ENCODE measurements at places on chromosomes 16 and 17.

DNA sequence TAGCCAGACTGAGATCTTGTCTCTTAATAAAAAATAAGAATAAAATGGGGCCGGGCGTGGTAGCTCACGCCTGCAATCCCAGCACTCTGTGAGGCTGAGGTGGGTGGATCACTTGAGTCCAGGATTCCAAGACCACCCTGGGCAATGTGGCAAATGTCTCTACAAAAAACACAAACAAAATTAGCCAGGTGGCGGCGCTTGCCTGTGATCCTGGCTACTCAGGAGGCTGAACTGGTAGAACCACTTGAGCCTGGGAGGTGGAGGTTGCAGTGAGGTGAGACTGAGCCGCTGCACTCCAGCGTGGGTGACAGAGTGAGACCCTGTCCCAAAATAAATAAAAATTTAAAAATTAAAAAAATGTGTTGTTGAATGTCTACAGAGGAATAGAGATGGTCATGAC, 2.9 kb upstream of the DEF8 start:
- no peak for DNase-seq

DNA sequence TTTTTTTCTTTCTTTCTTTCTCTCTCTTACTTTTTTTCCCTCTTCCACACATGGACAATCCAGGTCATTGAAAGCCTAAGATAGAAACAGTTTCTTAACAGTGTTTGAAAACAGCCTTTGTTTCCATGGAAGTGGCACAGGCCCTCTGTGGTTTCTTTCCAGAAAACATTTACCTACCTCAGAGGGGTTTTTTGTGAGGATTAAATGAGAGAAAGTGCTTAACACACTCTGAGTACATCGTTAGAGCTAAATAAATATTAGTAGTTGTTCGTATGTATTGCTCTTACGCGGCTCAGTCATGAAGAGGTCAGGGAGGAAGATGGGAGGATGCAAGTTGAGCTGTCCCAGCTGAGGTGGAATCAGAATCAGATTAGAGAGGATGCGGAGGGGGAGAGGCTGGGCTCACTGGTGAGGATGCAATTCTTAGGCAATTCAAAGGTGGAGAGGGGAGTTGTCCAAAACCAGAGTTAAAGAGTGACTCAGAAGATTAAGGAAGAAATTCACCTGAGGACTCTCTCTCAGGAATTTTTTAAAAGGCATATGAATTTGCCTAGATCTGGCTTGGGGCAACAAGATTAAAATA, 345.4 kb downstream of the PMP22 start:
- DNase-seq, result no peak

GRCh38 chr16:54431041-54431996, 144.7 kb upstream of the IRX3 start:
- no peak for DNase-seq

DNA sequence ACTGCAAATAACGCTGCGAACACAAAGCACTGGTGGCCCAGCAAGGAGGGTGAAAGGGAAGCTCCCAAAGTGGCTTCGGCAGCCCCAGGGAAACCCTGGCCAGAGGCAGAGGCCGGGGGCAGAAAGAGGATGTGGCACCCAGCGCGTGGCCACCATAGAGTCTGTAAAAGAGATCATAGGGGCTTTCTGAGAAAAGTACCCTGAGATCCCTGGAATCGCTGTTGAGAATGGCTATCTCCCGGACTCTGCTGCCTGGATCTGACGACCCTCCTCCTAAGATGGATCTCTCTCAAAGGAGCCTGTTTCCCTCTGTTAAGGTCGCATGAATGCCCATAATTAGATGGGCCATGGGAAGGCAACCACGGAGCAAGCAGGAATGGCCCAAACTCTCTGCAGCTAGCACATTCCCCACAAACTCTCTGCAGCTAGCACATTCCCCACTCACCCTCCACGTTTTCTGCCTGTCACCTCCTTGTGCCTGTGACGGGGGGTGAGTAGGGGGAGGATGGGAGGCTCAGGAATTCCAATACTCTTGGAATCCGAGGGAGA, 364.4 kb downstream of the XYLT1 start:
- no peak for DNase-seq

DNA sequence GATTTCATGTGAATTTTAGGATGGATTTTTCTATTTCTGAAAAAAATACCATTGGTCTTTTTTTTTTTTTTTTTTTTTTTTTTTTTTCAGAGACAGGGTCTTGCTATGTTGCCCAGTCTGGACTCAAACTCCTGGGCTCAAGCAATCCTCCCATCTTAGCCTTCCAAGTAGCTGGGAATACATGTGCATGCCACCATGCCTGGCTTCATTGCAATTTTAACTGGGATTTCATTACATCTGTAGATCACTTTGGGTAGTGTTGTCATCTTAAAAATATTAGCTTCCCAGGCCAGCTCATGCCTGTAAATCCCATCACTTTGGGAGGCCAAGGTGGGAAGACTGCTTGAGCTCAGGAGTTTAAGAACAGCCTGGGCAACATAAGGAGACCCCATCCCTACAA, 54.8 kb downstream of the TOM1L2 start:
- no peak for DNase-seq

DNA sequence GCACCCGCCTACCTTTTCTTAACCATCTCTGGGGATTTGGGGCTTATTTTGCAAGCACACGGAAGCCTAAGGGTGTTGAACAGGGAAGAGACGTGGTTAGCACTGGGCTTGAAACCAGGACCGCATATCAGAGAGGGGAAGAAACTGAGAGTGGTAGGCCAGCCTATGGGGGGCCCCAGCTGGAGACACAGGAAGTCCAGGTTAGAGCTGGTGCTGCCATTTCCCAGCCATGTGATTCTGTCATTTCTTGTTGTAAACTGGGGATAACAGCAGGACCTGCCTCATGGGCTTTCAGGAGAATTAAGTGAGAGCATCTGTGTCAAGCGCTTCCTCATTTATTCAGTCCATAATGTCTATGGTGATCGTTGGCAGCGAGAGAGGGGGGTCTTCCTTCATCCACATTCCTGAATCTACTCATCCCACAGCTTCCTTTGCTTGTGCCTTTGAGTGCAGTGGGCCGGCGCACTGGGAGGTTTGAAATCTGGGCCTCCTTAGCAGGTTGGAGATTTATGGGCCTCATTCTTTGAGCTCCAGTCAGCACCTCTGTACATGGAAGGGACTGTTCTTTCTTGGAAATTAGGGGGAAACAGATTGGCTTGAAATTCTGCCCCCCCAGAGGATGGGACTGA, 20.1 kb downstream of the NKD1 start:
- DNase-seq, result no peak

DNA sequence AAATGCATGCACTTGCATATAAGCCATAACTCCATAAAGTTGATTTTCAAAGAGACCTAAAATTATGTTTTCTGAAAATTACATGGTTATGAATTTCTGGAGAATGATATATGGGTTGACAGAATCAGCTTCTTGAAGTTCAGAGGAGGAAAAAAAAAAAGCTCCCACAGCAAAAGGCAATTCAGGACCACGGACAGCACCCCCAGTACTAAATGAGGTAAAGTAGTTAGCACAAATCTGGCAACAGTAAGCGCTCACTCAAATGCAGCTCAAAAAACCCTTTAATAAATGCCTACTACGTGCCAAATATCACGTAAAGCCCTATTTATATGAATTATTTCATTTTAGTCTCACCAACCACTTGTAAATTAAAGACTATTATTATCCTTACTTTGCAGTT, 135.2 kb downstream of the SHISA9 start:
- DNase-seq, result no peak

DNA sequence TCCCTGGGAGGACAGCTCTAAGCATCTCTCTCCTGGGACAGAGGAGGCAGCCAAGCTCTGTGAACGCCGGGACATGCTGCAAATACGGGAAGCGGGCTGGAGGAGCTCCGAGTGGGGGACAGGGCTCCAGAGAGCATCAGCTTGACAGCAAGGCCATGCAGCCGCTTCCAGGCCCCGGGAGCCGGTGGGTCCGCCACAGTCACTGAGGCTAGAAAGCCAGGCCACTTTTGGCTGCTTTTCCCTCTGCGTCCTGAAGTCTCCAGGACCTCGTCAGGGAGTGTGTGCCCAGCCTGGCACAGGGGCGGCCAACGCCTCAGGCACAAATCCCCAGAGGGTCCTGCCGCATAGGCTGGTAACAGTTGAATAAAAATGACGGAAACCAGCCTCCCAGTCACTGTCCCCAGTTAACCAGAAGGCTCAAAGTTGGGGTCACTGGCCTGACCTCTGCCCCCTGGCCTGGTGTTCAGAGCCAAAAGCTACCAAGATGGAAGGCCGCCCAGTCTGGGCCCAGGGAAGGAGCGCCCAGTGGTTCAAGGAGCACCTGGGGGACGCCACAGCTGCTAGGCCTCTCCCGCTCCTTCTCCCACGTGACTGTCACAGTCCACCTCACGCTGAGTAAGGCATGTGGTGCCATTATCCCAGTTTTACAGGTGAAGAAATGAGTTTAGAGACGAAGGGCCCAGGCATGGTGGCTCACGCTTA, 3.2 kb upstream of the TRIM65 start:
- no peak for DNase-seq

DNA sequence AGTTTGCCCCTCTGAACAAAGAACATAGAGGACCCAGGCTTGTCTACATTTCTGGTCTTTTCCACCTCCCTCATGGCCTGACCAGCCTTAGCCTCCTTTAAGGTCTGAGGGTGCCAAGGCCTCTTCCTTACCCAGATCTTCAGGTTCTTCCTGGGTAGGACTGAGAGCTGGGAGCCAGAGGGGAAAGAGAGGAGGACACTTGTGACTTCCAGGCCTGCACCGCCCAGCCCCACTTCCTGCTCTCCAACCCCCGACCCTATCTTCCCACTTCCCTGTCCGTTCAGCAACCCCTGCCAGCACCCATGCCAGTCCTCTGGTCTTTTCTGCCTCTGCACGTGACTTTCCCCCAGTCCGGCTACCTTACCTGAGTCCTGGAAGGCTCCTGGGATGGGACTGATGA, 534 bp downstream of the PRSS36 start:
- no peak for DNase-seq

DNA sequence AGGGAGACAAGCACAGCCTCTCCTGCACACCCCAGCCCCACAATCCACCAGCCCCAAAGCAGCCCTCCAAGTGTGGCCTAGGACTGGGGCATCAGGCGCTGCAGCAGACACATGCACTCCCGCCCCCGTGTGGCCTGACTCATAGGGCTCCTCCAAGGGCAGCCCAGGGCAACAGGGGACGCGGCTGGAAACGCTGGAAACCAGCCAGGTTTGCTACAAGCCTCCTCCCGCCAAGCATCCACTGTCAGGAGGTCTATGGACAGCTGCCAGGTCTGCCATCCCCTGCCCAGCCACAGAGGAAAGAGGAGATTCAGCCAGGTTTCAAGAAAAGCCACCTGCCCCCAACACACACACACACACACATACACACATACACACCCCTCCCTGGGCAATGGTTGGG, 25.8 kb downstream of the SRCIN1 start:
- DNase-seq, result no peak

- DNase-seq, result no peak
Measured at GRCh38 chr16:3202903-3203539, 15.0 kb downstream of the OR1F1 start.

DNA sequence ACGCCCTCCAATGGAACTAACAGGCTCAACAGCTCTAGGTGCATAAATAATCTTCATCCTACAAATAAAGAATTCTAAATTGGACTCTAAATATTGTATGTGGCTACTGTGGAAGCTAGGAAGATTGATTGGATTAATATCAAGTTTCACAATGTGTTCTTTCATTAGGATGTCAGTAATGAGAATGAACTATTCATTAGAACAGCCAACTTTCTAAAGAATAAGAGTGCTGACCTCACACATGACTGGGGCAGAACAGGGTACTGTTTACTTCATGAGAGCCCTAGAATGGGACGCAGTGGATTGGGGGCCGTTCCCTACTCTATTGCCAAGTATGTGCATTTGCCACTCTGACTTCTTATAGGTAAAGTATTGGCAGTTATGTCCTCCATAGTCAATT, 528.2 kb upstream of the RBFOX1 start:
- no peak for DNase-seq

DNA sequence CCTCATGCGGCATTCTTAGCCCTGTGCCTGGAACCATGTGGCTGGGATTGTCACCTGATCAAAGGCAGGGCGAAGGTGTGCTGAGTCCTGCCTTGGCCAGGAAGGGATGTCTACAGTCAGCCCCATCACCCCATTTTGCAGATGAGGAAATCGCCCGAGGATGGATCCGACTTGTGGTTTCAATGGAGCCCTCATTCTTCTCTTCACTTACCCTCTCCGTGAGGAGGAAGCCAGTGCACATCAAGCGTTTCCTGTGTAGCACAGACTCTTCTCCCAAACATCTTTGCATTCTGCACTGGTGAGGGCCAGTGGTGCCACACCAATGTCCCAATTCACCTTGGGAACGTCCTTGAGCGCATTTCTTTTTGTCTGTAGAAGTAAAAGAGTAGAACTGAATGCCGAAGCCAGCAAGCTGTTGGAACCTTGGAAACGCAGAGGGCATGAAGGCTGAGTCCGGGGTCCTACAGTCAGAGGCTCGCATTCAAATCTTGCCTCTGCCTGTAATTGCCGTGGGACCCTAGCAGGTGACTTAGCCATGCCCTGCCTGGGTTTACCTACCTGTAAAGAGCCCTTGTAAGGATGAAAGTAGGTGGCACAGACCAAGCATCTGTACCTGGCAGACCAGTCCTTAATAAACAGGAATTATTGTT, 85.4 kb downstream of the IRF8 start:
- no peak for DNase-seq

- no peak for DNase-seq
Measured at GRCh38 chr16:86444261-86444660, 66.1 kb upstream of the FOXF1 start.

DNA sequence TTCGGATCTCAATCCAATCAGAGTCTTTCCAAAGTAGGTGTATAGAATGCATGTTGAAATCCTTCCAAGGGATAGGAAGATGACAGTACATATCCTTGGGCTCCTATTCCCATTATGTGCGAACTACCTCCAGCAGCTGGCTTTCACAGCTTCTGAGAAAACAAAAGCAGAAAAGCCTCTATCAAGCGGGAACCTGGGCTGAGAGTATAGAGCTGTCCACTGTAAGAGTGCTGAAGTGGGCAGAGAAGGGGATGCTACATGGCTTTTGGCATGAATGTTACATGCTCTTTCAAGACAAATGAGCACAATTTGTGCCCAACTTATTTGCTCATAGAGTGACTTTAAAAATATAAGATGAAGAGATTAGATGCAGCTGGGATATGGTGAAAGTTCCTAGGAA, 993.5 kb downstream of the CDH8 start:
- no peak for DNase-seq

GRCh38 chr16:65119435-65119834, 2.4 kb downstream of the CDH11 start:
- no peak for DNase-seq

DNA sequence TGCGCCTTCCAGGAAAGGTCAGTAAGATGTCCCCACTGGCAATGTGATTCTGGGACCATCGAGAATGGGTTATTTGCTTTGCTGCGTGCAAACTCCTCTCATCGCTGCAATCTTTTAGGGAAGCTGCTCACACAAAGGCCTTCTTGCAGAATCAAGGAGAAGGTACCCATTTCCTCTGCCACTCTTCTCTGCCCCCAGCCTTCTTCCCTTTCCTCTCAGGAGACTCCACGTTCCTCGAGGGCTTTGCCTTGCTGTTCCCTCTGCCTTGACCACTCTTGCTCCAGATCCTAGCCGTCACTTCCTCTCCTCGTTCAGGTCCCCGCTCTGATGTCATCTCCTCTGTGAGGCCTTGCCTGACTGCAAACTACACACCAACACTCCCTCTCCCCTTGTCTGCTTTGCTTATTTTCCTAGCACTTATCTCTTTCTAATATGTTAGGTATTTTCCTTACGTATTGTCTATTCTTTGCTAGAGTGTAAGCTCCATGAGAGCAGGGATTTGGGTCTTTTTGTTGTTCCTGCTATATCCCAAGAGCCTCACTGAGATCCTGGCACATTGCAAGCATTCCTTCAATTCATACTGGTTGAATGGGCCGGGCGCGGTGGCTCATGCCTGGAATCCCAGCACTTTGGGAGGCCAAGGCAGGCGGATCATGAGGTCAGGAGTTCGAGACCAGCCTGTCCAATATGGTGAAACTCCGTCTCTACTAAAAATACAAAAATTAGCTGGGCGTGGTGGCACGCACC, 5.3 kb upstream of the CRK start:
- DNase-seq, result no peak
